ENCODE measurements at places on chromosomes 13 and 19.

- no peak for DNase-seq
Observed at GRCh38 chr19:40701758-40702157, 11.3 kb upstream of the NUMBL start.

GRCh38 chr19:30168760-30169159, 203.4 kb upstream of the ZNF536 start:
- DNase-seq: no peak

DNA sequence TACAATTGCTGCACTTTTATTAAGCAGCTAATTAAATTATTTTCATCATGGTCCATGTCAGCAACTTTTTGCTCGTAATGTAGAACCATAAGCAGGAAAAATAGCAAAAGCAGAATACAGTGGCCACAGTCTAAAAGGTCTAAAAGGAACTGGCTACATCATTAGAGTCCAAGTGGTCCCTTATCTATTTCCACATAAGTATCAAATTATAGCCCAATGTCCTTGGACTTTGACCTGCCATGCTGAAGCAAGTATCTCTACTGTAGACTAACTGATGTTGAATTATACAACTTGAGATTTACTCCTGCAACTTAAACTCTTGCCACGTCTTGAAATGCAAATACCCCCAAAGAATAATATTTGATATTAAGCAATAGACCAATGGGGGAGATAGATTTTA, 68.8 kb downstream of the OXGR1 start:
- DNase-seq: no peak

GRCh38 chr13:48094404-48094780, 512 bp downstream of the MED4 start:
- DNase-seq: no peak

DNA sequence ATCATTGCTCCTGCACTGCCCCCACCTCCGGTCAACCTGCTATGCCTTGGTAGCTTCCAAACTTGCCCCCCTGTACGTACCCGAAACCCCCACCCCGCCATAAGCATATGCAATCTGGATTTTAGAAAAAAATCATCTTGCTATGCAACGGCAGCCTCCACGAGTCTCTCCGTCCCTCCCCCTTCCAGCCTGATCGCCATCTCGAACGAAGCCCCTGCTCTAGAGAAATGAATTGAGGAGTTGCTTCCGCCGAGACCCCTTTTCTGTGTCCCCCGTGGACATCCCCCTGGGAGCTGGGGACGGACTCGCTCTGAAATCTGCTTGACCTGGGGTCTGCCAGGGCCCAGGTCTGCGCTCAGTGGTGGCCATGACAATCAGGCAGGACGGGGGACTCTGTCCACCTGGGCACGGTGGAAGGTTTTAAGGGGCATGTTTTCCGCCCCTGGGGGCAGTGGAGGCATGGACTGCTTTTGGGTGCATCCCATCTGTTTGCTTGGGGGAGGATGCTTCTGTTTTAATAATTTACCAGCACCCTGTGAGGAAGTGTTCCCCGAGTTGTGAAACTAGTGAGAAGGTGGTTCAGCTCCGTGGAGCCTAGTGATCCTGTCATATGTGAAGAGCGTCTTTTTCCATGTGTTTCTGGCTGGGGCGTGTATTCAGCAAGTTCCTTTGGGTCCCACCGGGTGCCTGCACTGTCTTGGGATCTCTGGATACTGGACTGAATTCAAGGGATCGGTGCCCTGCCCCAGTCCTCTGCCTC, 1.0 kb downstream of the KDM4B start:
- DNase-seq: peak; percentile 62

DNA sequence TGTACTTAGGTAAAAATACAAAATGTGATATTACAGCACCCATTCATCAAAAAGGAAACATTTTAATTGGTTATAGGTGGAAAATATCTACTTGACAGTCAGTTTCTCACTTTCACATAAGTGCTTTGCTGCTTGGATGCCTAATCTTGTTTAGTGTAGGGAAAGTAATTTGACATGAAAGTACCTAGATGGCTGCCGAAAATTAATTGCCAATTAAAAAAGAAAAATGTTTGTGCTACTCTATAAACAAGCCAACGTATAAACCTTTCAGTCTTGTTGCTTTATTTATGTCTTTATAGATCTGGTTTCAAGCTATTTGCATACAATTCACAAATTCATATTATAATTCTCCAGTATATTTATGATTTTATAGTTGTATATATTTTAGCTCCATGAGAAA, 729.9 kb downstream of the DACH1 start:
- no peak for DNase-seq

GRCh38 chr19:5624018-5624663, 1.3 kb downstream of the SAFB start:
- peak; percentile 23 for DNase-seq

GRCh38 chr13:46327246-46327645, 59.8 kb downstream of the RUBCNL start:
- DNase-seq: no peak

DNA sequence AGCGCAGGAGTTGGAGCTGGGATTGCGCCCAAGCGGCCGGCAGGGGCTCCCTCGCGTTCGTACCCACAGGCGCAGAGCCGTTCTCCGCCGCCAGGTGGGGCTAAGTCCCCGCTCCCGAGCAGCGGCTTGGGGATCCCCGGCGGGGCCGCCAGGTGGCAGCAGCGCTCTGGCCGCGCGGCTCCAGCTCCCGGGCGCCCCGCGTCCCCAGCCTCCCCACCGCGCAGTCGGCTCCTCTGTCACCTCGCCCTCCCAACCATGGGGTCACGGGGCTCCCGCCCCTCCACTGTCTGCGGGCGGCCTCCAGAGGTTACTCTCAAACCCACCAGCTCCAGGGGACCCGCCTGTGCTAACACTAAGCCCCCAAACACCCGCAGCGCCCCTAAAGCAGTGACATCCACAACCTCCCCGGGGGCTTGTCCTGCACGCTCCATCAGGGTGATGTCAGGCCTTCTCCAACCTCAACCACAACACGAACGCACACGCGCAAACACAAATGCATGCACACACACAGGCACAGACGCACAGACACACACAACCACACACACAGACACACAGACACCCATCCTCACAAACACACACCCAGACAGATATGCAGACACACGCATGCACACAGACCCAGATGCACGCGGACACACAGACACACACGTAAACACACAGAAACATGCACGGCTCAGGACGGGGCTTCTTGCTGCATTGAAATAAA, 18.4 kb upstream of the KCTD15 start:
- peak; percentile 92 for DNase-seq

DNA sequence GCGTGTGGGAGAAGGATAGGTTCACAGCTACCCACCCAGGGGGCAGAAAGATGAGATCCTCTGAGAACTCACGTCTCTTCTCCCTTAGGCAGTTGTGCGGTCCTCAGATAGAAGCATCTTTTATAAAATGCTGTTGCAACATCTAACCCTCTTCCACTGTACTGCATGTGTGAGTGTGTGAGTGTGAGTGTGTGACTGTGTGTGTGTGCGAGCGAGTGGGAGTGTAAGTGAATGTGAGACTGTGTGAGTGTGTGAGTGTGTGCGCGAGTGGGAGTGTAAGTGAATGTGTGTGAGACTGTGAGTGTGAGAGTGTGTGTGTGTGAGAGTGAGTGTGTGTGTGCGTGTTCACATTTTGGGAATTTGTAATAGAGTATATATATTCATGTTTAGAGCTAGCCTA, 55.6 kb upstream of the F7 start:
- DNase-seq: no peak

DNA sequence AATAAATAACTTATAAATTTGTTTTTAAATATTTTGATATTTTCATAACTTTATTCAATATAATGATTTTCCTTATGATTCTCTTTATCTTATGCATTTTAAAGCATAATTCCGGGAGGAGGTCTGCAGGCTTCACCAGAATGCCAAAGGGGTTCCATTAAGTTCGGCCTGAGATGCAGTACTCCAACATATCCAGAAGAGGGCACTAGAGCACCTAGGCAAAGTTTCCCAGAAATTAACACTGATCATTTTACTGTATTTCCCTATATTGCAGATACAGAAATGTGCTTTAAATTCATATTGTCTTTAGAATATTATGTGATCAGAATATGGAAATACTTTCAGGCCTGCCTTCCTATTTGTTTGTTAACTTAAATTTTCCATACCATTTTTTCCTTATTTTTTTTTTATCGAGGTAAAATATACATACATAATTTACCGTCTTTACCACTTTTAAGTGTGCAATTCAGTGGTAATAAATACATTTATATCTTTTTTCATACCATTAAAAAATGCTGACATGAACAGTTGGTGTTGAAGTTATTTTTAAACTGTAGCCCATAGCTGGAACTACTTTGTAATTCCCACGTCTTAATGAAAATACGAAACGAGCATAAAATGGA, 58.9 kb upstream of the TM9SF2 start:
- DNase-seq: peak; percentile 78

DNA sequence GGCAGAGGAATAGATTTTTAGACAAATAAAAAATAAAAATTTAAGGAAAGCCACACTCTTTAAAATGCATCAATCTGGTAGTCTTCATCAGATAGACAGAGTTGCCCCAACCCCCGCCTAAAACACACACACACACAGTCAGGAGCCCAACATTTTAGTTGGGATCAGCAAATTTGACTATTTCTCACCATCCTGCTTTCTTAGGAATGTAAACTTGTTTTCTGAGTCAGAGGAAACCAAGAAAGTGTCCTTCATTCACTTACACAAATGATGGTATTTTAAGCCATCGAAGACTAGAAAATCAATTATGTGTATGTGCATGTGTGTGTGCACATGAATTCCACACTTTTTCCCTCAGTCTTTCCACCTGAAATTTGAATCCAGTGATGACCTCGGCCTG, 1657.5 kb downstream of the SLITRK1 start:
- no peak for DNase-seq

- DNase-seq: no peak
Observed at GRCh38 chr19:46926170-46927071, 65.6 kb downstream of the ARHGAP35 start.

- DNase-seq: peak; percentile 96
Observed at GRCh38 chr19:45886427-45887199, 672 bp upstream of the IRF2BP1 start.

- DNase-seq: no peak
Observed at GRCh38 chr13:38328699-38329098, 21.0 kb upstream of the UFM1 start.

DNA sequence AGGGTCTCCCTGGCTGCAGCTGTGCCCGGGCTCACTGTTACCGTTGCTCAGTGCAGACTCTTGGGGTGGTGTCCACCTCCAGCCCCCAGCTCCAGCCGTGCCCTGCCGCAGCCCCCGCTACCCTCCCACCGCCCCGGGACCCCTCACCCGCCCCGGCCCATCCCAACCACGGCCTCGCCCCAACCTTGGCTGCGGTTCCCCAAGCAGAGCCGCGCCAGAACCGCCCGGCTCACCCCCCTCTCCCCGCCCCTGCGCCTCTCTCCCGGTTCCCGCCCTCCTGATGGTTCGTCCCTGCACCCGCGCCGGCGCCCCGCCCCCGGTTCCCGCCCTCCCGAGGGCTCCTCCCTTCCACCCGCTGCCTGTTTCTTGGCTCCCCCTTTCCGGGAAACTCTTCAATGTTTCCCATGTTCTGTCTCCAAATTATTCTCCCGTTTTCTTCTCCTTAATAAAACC, 40.3 kb downstream of the ANKRD10 start:
- DNase-seq: peak; percentile 77

DNA sequence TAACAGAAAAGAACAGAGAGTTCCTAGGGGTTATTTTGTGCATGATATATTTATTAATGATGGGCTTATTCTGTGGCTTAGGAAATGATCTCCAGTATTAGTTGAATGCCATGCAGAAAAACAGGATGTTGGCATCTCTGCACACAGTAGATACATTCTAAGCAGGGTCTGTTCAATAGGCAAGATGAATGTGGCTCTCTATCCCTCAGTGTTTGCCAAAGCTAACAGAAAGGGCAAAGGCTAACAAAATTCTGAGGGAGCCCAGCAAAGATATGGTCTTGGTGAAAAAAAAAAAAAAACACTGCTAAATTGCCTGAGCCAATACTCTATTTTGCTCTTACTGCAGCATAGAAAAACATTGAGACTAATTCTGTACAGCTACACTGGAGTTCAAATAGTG, 1095.8 kb downstream of the UQCRFS1 start:
- DNase-seq: no peak

DNA sequence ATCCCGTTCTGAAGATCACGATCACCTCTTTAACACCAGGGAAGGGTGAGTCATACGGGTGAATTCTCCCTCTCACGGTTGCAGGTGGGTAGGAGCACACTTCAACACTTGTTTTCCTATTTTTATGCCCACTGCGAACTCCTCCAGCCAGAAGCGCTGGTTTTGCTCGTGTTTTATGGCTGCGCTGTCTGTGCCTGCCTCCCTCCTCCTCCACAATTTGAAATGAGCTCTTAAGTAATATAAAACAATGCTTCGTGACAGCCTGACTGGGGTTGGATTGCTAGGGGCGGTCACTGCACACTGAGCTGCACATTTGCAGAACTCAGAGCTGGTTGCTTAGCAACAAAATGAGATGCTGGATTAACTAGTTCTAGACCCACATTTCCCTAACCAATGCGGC, 12.9 kb downstream of the CCDC70 start:
- DNase-seq: no peak

DNA sequence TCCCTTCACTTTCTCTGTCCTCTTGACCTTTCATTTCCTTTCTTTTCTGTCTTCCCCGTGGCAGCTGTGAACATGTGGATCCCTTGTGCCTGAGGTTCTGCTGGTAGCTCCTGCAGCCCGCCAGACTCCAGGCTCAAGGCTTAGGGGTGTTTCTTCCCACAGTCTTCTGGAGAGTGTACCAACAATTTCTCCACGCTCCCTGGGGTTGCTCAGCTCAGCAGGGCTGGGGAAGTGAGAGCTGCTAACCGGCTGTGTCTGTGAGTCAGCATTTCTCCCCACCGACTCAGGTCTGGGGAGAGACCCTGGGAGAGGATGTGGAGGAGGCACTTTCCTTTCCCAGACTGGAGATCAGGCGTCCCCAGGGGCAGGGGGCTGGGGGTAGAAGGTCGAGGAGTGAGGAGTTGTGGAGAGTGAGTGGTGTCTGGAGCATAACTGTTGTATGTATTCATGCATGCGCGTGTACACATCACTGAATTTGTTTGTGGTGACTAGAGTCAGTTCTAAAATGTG, 193.6 kb downstream of the KCNRG start:
- DNase-seq: peak; percentile 91

GRCh38 chr13:56189978-56190377, 950.7 kb upstream of the PRR20A start:
- no peak for DNase-seq

GRCh38 chr13:40585911-40586471, 80.5 kb downstream of the FOXO1 start:
- no peak for DNase-seq

- no peak for DNase-seq
Observed at GRCh38 chr13:44474122-44474910, 100.7 kb downstream of the SERP2 start.

DNA sequence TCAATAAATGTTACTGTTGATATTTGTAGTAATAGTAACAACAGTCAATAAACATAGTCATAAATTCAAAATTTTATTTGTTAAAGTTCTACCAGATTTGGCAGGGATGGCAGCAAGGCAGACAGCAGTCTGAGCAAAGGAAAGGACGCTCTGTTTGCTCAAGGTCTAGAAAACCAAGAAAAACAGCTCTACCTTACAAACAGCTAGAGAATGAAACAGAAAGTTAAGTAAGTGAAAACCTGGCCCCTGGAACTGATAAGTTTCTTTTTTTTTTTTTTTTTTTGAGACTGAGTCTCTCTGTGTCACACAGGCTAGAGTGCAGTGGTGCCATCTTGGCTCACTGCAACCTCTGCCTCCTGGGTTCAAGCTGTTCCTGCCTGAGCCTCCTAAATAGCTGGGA, 27.9 kb downstream of the ENOX1 start:
- DNase-seq: peak; percentile 57
